NCI-H1105 (cell line): ENCODE measurements at places on chromosomes 5 and 9.

DNA sequence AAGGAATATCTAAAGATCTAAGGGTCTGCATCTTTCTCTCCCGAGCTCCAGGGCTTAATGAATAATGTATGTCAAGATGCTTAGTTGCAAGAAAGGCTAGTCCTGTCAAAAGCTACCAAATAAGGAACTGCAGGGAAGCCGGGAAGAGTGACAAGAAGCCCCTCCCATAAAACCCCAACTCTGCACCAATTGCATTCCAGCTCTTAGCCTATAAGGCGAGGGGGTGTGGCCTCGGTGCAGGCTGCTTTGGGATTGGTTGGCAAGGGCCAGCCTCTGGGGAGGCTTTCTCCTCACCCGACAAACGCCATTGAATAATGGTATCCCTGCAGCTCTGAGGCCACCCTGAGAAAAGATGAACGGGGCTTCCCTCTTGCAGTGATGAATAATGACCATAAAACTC, 416.9 kb downstream of the RAB3C start:
- DNase-seq: no peak

DNA sequence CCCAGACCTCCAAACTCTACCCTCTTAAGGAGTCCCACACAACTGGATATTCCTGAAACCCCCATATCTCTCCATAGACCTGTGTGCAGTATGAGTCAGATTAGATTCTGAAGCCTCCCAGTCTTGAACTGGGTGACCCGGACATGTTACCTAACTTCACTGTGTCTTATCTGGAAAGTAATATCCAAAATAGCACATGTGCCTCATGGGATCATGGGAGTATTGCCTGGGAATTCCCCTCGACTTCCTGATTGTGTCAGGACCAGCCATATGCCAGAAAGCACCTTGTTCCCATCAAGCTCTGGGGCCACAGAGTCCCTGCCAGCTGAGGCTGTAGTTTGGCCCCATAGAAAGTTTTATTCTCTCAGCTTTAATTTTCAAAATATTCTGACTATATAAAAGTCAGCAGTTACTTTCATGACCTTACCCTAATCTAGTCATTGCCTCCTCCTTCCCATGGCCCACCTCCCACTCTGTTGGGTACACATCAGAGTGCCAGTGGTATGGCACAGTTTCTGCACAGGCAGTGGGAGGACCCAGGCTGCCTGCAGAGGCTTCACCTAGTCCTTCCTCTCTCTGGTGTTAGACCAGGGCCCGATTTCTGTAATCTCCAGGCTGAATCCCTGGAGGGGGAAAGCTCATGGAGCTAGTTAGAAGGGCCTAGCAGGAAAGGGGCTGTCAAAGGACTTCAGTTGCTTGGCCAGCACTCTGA, 19.5 kb upstream of the B4GALT1 start:
- DNase-seq: no peak

DNA sequence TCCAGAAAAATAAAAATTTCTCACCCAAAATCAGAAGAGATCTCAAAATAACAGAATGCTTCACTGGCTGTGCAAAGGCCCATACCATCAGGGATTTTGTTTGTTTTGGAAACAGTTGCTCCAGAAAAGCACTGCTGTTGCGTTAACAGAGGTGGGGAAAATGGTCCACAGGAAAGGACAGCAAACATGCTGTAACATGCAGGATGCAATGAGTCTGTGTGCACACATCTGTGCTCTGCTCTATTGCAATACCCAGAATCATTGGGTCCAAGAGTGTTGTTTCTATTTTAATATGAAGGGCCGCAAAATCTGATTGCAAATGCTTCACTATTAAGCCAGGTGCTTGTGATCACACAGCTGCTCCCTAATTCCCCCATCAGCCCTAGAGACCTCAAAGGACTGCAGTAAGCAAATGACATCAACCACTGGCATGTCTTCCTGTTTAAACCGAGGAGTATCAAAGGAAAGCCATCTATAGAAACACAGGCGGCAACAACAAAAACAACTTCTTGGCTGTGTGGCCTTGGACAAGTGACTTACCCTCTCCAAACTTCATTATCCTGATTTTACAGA, 141.0 kb downstream of the DCP2 start:
- no peak for DNase-seq

DNA sequence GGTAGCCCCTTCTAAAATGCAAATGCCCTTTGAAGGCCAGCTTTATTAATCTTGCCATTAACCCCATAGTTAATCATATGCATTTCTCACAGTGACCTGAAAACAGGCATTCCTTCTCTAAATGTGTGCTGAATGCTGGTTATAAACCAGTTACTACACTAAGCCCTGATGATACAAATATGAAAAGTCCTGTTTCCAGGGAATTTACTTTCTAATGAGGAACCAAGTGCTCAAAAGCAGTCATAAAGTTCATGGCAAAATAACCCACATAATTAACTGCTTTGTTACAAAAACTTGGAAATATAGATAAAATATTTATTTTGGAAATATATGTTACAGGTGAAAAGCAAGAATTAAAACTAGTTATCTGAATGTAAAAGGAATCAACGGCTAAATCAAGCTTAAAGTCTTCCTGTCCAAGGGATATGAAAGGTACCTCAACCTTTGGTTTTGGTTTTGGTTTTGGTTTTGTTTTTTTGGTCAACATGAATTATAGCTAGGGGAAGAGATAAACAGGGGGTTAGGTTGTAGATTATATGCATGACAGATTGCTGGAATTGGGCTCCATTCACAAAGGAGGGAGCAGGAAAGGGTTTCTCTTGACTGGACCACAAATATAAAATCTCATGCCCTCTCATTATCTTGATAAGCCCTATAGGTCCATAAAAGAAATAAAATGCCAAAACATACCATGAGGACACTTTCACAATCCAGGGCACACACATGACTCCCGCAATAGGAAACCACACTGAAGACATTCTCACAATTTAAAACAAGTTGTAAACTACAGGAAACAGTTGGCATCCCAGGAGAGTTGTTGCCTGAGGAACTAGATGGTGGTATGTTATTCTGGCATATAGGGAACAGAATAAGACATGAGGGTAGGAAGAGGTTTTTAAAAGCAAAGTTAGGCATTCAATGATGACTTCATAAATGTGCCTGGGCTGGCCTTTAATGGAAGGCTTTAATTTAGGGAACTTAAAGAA, 46.7 kb upstream of the MACIR start:
- no peak for DNase-seq

- DNase-seq: no peak
These were observed 23.7 kb upstream of the PTGES start for GRCh38 chr9:129776566-129776937.
